ENCODE measurements at places on chromosomes 1 and 21.

GRCh38 chr1:228349701-228350171 is 56.9 kb downstream of the TRIM11 start:
- DNase-seq: no peak

GRCh38 chr1:19723874-19724273 is 59.2 kb downstream of the HTR6 start:
- no peak for DNase-seq

- DNase-seq: peak; percentile 54
Measured at GRCh38 chr1:45340816-45341466, 701 bp upstream of the MUTYH start.

DNA sequence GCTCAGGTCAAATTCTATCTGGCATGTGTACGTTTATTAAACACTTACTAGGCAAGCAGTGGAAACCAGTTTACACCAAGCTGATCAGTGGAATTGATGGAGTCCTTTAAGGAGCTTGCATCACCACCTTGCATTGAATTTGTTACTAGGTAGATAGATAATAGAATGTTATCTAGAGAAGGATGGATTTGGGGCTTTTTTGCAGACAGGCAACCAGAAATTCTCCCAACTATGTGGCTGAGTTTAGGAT is 44.9 kb downstream of the HHAT start:
- no peak for DNase-seq

DNA sequence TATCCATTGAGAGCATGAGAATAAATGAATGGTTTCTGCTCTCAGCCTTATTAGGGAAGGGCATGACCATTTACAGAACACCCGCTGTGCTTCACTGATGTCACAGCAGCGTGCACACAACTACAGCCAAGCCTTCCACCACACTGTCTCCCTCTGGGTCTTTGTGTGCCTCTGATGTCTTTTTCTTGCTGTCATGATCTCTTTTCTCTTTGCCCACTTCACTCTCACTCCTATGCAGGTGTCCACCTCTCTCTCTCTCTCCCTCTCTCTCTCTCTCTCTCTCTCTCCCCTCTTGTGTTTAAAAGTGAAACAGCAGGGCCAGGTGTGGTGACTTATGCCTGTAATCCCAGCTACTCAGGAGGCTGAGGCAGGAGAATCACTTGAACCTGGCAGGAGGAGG is 232.5 kb upstream of the JUN start:
- no peak for DNase-seq

DNA sequence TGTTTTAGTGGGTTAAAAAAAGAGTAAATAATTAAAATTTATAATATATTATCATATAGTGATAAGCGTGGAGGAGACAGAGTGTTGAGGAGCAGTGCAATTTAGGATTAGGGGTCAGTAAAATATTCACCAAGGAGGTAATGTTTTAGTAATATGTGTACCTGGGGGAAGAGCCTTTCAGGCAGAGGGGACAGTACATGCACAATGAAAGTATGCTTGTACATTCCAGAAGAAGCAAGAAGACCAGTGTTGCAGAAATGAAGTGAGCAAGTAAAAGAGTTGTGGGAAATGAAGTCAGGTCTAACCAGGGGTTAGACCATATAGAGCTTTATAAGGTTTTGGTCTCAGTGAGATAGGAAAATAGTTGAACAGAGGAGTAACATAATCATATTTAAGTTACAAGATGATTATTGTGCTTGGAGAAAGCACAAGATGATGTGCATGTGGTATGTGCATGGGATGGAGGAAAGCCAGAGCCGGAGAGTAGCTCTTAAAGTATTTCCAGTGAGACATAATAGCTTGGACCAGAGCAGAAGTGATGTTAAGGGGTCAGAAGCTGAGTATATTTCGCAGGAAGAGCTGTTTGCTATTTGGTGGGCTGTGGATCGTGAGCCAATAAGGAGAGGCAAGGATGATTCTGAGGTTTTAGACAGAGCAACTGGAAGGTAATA is 44.8 kb downstream of the SNX7 start:
- no peak for DNase-seq

GRCh38 chr1:18965206-18966173 is 9.0 kb upstream of the IFFO2 start:
- peak; percentile 66 for DNase-seq

GRCh38 chr1:53115403-53116306 is 26.8 kb downstream of the SLC1A7 start:
- no peak for DNase-seq

DNA sequence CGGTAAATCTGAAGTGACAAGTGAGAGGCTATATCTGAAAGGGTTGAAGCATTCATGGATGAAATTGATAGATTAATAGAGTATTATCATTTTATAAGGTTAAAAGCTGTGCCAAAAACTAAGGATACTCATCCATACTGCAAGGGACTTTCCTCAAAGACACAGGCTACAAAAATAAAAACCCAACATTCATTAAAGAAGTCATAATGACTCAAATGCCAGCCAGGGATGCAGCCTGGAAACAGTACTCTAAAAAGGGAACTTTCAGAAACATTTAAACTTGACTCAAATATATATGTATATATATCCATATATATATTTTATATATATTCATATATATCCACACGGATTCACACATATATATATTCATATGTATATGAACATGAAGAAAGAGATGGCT is 1.1 kb upstream of the TIAM1 start:
- DNase-seq: no peak

GRCh38 chr1:149967646-149968045 is 31.0 kb upstream of the MTMR11 start:
- no peak for DNase-seq

DNA sequence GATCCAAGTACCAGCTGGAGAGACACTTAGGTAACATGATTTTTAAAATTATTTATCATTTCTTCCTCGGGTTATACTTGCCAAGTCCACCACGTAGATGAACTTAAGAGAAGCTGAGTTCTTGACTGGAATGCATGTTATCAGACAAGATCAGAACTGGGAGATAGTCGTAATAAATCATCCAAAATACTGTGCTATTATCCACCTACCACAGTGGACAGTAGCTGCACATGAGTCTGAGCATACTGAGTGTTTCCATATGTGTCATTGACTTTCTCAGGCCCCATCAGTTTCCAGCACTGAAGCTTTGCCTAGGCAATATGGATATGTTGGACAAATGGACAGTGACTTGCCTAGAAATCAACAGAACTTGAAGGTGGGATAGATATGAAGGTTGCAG is 77.9 kb upstream of the RRP15 start:
- DNase-seq: no peak

GRCh38 chr1:171699531-171699930 is 42.3 kb downstream of the VAMP4 start:
- DNase-seq: no peak

DNA sequence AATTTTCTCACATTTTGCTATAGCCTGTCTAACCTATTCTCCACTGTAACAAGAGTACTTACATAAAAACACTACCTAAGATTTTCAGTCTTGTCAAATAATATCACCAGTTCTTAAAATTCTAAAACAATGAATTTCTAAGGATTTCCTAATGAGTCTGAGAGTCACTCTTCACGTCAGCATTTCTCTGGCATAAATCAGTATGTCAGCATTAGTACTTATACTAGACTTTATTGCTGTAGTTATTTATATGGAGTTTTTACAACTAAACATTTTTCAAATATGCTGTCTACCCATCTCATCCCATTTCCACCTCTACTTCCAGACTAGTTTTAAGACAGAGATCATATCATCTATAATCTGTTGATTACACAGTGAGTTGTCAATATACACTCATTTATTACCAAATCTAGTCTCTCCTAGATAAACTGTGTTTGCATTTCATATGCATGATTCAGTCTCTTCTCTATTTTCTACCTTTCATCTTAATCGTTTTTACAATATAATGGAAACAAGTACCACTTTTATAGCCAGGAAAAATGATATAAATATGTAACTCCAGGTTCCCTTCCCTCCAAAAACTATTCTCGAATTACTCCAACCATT is 32.8 kb downstream of the LIN9 start:
- no peak for DNase-seq

GRCh38 chr1:114764689-114765088 is 6.9 kb upstream of the CSDE1 start:
- no peak for DNase-seq

DNA sequence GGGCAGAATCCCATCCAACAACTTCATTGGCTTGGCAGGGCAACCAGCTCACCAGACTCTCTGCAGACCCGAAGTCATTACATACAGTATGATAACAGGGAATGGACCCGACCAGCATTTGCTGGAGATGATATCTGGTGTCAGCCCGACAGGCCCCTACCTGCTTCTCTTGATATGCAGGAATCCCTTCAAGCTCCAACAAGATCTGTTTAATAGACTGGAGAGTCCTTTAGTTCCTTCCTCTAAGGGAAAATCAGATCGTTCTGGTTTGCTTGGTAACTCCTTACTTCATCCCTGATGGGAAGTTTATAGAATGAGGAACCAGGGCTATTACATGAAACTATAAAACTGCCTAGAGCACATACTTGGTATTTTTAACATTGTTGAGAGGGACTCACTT is 61.2 kb downstream of the EDARADD start:
- DNase-seq: no peak

- no peak for DNase-seq
Measured at GRCh38 chr21:46078978-46079351, 18.9 kb upstream of the COL6A2 start.

DNA sequence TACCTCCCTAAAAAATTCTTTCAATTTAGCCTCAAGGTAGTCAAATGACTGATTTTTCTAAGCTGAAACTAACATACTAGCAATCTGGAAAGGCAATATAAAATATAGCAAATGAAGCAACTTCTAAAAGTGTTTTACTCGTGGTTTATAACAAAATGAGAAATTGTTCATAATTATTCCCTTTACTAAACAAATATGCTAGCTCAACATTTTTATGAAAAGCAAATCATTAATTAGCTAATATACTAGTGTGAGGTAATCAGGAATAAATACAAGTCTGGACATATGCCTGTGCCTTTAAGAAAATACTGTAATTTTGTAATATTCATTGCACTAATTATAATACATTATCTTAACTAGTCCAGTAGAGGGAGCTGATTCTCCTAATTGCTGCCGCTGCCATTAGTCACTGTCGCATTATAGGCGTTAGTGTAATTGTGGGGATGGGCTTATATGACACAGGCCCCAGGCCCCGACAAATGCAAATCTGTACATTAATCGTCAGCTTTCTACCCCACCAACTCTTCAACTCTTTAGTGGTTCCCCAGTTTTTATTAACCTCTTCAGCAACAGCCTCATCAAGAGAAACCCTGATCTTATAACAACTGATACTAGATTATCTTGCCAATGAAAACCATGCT is 160.9 kb downstream of the GABPA start:
- peak; percentile 36 for DNase-seq

DNA sequence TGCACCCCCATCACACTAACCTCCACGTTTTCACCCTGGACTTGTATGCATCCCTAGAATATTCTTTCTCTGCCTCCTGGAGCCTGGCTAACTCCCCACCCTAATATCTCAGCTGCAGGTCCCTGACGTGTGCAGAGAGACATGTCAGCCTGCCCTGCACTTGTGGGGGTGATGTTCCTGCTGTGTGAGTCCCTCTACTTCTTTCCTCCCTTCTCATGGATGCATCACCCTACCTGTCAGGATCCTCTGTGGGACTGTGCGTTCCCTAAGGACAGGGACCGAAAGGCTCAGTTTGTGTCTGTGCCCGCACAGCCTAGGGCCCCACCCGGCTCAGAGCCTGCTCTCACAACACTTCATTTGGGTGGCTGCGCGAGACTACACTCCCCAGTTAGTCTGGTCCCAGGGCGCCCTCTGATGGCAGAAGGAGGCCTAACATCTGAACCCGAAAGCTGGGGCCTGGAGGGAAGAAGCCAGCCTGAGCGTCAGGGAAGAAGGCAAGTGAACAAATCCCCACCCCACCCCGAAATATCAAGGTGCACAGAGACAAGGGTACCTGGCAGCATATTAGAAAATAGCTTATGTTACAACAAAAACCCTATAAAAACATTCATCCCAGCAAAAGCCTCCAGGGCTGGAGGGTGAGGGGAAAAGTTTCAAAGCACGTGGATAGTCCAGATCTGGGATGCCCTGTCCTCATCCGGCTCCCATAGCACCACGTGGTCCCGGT is 3.7 kb downstream of the CD52 start:
- peak; percentile 95 for DNase-seq

GRCh38 chr1:1284221-1285101 is 4.2 kb downstream of the SCNN1D start:
- DNase-seq: no peak

DNA sequence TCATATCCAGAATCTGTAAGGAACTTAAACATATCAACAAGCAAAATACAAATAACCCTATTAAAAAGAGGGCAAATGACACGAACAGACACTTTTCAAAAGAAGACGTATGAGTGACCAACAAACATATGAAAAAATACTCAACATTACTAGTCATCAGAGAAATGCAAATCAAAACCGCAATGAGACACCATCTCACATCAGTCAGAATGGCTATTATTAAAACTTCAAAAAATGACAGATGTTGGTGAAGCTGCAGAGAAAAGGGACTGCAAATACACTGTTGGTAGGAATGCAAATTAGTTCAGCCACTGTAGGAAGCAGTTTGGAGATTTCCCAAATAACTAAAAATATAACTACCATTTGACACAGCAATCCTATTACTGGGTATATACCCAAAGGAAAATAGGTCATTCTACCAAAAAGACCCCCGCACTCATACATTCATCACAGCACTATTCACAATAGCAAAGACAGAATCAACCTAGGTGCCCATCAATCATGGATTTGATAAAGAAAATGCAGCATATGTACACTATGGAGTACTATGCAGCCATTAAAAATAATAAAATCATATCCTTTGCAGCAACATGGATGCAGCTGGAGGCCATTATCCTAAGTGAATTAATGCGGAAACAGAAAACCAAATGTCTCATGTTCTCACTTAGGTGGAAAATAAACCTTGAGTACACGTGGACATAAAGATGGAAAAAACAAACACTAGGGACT is 230.1 kb upstream of the RAB4A start:
- DNase-seq: no peak

- DNase-seq: no peak
Measured at GRCh38 chr1:54332781-54333585, 73.2 kb downstream of the SSBP3 start.

GRCh38 chr1:246068217-246068512 is 438.9 kb downstream of the SMYD3 start:
- no peak for DNase-seq

GRCh38 chr1:62941780-62942179 is 157.8 kb downstream of the ATG4C start:
- no peak for DNase-seq

DNA sequence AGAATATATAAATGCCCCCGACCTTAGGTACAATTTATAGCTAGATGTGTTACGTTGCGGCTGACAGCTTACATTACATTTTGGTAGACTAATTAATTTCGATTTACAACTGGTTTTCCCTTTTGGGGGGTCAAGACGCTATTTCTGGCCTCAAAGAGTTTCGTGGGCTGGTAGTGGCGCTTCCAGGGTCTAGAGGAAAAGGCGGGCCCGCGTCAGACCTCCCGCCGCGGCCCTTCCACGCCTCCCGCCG is 391 bp downstream of the IFT25 start:
- DNase-seq: no peak

- no peak for DNase-seq
Measured at GRCh38 chr1:51328279-51328678, 2.1 kb downstream of the TTC39A start.

- DNase-seq: no peak
Measured at GRCh38 chr1:14672005-14672404, 73.5 kb downstream of the KAZN start.

GRCh38 chr1:109152196-109152595 is 38.3 kb downstream of the ELAPOR1 start:
- no peak for DNase-seq

GRCh38 chr21:33434770-33435360 is 31.7 kb downstream of the IFNGR2 start:
- peak; percentile 90 for DNase-seq
